ENCODE measurements at places on chromosomes 11 and 22. TPM values are rescaled to one million over a fixed set of nuclear protein-coding genes. Genes with fewer than 3 reads are reported as not detected.

- H3K27me3 ChIP-seq: peaks cover 14% of the 10 kb centered on the region
- H3K4me3 ChIP-seq: no peak overlapping the region
- no peak overlapping the region for H3K27ac ChIP-seq
These were observed 7.7 kb downstream of the LHFPL7 start for GRCh38 chr22:24938741-24939341.

USP2 gene
- total RNA-seq: 1.1 TPM

GRCh38 chr11:21037850-21038249, 368.5 kb downstream of the NELL1 start:
- no peak overlapping the region for H3K27ac ChIP-seq
- H3K4me1 ChIP-seq: no peaks in the 10 kb centered on the region
- no peak overlapping the region for H3K4me3 ChIP-seq
- DNase-seq: no peak
- H3K36me3 ChIP-seq: no peaks in the 10 kb centered on the region

DNA sequence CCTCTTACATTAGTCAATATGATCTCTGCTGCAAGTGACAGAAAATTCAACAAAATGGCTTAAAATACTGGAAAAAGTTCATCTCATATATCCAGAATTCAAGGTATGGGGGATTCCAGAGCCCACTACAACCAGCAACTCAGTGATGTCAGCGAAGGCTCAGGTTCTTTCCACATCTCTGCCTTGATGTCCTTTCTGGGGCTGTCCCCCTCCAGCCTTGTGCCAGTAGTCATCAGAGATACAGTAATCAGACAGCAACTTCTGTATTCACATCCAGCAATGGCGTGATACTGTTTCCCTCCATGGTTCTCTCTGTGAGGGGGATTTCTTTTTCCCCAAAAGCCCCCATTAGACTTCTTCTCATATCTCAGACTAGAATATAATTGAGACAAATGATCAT, 103.4 kb upstream of the USP47 start:
- no peak overlapping the region for H3K27ac ChIP-seq
- no peaks in the 10 kb centered on the region for H3K36me3 ChIP-seq
- no peaks in the 10 kb centered on the region for H3K4me1 ChIP-seq
- H3K27me3 ChIP-seq: no peaks in the 10 kb centered on the region
- no peak overlapping the region for H3K4me3 ChIP-seq

GRCh38 chr11:116738975-116739374, 33.8 kb downstream of the BUD13 start:
- H3K4me3 ChIP-seq: no peak overlapping the region
- no peak for DNase-seq
- H3K4me1 ChIP-seq: peaks cover 11% of the 10 kb centered on the region
- H3K36me3 ChIP-seq: no peaks in the 10 kb centered on the region

GRCh38 chr22:17214416-17215043, 4.7 kb downstream of the ADA2 start:
- H3K27ac ChIP-seq: no peak overlapping the region
- no peaks in the 10 kb centered on the region for H3K27me3 ChIP-seq
- DNase-seq: no peak
- H3K4me3 ChIP-seq: no peak overlapping the region
- H3K4me1 ChIP-seq: peaks cover 3% of the 10 kb centered on the region

DNA sequence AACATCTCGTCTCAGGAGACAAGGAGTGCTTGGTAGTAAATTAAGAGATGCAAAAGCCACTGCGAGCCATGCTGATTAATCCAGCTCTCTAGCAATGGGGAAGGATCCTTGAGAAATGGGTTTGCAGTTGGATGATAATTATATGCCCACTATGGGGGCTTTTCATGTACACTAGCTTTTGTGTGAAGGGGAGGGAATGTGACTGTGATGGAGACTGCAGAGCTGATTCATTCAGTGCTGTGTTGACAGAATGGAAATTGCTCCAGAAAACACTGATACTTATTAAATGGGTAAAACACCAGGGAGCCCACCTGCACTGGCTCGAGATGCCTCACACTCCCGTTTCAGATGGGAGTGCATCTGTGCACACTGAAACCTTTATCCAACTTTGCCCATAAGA, 37.0 kb upstream of the KIRREL3 start:
- H3K27me3 ChIP-seq: no peaks in the 10 kb centered on the region
- no peak for DNase-seq
- H3K36me3 ChIP-seq: no peaks in the 10 kb centered on the region
- H3K4me3 ChIP-seq: no peak overlapping the region
- no peaks in the 10 kb centered on the region for H3K4me1 ChIP-seq

- no peak for DNase-seq
- no peak overlapping the region for H3K4me3 ChIP-seq
- H3K27me3 ChIP-seq: no peaks in the 10 kb centered on the region
- no peaks in the 10 kb centered on the region for H3K4me1 ChIP-seq
- no peak overlapping the region for H3K27ac ChIP-seq
These were observed 69.1 kb downstream of the FEZ1 start for GRCh38 chr11:125426818-125427528.

SNX32 gene
- total RNA-seq: 1.0 TPM

GRCh38 chr11:112298535-112298934, 37.9 kb upstream of the PLET1 start:
- H3K4me3 ChIP-seq: no peak overlapping the region
- peaks cover 4% of the 10 kb centered on the region for H3K4me1 ChIP-seq
- H3K36me3 ChIP-seq: no peaks in the 10 kb centered on the region
- H3K27ac ChIP-seq: no peak overlapping the region
- no peak for DNase-seq

GRCh38 chr11:77130763-77131513, 2.9 kb downstream of the MYO7A start:
- H3K4me1 ChIP-seq: peaks cover 10% of the 10 kb centered on the region
- H3K27ac ChIP-seq: no peak overlapping the region
- no peak for DNase-seq
- no peaks in the 10 kb centered on the region for H3K27me3 ChIP-seq
- no peaks in the 10 kb centered on the region for H3K36me3 ChIP-seq
- H3K4me3 ChIP-seq: no peak overlapping the region

HORMAD2 gene
- not detected for total RNA-seq

GRCh38 chr11:79078999-79079398, 361.8 kb downstream of the TENM4 start:
- no peak overlapping the region for H3K4me3 ChIP-seq
- no peaks in the 10 kb centered on the region for H3K36me3 ChIP-seq
- H3K27ac ChIP-seq: no peak overlapping the region

DNA sequence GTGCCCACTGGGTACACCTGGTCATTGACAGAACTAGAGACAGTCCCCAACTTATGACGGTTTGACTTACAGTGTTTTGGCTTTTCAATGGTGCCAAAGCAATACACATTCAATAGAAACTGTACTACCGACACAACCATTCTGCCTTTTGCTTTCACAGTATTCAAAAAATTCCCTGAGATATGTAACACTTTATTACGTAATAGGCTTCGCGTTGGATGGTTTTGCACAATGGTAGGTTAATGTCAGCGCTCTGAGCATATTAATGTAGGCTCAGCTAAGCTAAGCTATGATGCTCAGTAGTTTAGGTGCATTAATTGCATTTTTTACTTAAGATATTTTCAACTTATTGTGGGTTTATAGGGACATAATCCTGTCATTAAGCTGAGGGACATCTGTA, 105.1 kb upstream of the B3GAT1 start:
- no peak overlapping the region for H3K4me3 ChIP-seq
- no peaks in the 10 kb centered on the region for H3K4me1 ChIP-seq

- peak; percentile 90 for DNase-seq
- peak overlapping the region; percentile 84 for H3K27ac ChIP-seq
- no peaks in the 10 kb centered on the region for H3K27me3 ChIP-seq
- H3K36me3 ChIP-seq: peaks cover 3% of the 10 kb centered on the region
These were observed 16.0 kb upstream of the PRG2 start for GRCh38 chr11:57406337-57406904.

SPI1 gene
- not detected for total RNA-seq
